ENCODE measurements at places on chromosomes 4 and X.

GRCh38 chr4:173024203-173024602 is 144.4 kb upstream of the GALNT7 start:
- DNase-seq: no peak

DNA sequence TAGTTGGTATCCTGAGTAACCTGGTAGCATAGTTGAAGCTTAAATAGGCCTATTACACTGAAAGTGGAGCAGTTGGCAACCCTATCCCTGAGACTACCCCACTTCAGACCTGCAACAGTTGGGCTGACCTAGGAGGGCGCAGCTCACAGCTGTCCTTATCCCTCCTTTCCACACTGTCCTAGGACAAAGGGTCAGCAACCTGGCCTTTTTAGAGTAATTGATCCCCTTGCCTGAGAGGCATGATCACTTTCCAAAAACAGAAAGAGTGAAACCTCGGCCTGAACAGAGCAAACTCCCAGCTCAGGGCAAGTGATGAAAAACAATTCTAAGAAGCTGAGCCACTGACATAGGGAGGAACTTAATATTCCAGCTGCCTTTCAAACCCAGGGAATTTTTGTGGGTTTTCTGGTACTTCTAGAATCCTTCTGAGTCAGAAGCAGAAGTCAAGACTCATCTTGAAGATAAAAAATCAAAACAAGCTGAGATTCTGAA is 94.9 kb upstream of the MYOZ2 start:
- no peak for DNase-seq

- no peak for DNase-seq
These were observed 25.6 kb upstream of the SPANXD start for GRCh38 chrX:141724186-141724585.

DNA sequence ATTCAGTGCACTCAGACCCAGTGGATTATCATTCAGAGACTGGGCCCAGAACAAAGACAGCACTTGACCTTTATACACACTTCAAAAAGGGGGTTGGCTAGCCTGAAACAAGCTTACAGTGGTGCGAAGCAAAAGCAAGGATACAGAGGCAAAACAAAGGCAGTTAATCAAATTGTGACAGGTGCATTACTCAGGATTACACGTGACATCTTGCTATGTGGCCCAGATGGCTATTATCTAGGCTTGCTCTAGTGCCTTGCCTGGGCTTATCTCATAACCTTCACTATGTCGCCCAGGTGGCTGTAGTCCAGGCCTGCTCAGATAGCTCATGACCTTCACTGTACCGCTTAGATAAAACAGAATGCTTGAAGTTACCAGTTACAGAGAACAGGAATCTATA is 1092.1 kb upstream of the PRKX start:
- no peak for DNase-seq

DNA sequence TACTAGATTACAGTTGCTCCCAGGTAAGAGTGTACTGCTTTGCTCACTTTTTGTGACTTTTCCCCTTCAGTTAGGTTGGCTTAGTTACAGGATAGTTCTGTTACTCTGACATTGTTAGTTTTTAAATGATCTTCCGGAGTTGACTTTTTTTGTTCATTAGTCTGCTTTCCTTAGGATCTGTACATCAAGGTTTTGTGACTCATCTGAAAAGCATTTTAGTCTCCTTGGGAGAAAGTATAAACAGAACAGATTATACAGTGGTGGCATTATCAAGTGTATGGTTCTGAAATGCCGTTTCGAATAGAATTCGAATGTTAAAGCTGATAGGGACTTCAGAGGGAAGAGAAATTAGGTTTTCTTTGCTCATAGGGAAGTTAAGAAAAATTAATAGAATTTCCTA is 63.3 kb downstream of the USP9X start:
- no peak for DNase-seq

DNA sequence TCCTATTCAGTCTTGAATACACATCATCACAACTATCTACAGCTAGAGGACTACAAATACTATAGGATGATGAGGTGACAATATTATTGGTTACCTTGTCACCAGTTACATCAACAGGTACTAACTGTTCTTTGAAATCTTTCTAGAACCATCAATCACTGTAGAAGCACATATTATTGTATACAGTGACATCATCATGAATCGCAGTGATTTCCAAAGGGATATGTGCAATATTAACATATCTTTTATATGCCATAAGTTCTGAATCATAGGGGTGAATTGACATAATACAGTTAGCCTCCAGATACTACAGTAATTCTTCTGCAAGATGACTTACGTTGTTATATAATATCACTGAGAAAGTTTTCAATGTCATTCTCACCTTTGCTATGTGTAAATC is 105.2 kb upstream of the HPGD start:
- no peak for DNase-seq

- no peak for DNase-seq
These were observed 21.4 kb upstream of the FGFR3 start for GRCh38 chr4:1771555-1772305.

GRCh38 chr4:76447393-76447851 is 12.4 kb downstream of the SHROOM3 start:
- DNase-seq: no peak

DNA sequence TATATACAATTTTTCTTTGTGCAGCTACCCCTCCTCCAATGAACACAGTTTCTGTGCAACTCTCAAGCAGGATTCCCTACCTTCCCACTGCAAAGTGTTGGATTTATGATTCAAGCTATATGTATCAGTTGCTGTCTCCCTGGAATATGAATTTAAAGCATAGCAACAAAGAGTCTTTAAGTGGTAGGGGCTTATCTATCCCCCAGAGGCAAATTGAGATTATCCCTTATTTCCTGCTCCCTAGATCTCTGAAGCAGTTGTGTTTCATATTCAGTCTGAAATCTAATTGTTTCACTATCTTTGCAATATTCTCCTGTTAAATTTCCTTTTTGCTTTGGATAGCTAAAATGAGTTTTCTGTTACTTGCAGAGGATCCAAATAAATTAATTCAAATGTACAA is 263.0 kb downstream of the IQCM start:
- no peak for DNase-seq

- no peak for DNase-seq
These were observed 6.8 kb upstream of the G3BP2 start for GRCh38 chr4:75679876-75680575.

- no peak for DNase-seq
These were observed 144.5 kb downstream of the APBB2 start for GRCh38 chr4:41069838-41070237.

- DNase-seq: no peak
These were observed 4.4 kb downstream of the ANAPC10 start for GRCh38 chr4:145093638-145094037.

DNA sequence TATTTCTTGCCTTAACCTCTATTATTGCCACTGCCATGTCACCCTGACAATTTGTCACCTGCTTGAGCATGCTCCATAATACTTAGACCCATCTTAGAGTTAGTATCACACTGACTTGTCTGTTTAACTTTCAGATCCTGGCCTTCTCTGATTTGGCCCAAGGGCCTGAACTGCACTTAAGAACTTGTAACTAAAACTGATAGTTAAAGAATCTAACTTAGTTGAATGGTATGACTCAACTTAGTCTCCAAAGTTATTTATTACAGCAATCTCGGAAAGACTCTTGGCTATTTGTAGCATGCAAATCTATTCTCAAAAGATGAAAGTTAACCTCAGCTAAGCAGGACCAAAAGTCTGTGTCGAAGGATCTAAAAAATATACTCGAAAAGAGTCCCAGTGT is 72.3 kb downstream of the IGSF1 start:
- DNase-seq: no peak

- no peak for DNase-seq
These were observed 150.1 kb downstream of the ADAM29 start for GRCh38 chr4:175068266-175068665.

- no peak for DNase-seq
These were observed 254.6 kb upstream of the KCNIP4 start for GRCh38 chr4:22202975-22203710.

- no peak for DNase-seq
These were observed 2707.4 kb downstream of the ARAP2 start for GRCh38 chr4:33536898-33537297.

- no peak for DNase-seq
These were observed 13.1 kb downstream of the RAB33A start for GRCh38 chrX:130184857-130185256.

GRCh38 chrX:132497432-132497831 is 8.6 kb upstream of the MBNL3 start:
- DNase-seq: no peak

DNA sequence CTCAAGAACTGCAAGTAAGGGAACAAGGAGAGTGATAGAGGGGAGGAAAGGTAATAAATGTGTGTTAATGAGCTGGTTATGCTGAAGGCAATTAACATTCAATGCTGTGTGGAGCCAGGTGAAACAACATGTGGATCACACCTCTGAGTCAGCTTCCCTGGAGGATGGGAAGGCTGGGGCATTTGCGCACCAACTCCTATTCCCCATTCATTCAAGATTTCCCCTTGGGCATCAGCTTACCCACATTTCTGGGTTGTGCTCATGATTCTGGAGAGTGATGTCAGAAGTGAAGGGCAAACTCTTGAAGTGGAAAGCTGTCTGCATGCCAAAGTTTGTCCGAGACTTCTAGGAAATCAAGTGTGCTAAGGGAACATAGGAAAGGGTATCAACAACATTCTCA is 461.4 kb downstream of the MID1IP1 start:
- no peak for DNase-seq

- DNase-seq: no peak
These were observed 38.3 kb upstream of the NDP start for GRCh38 chrX:44011506-44011905.

DNA sequence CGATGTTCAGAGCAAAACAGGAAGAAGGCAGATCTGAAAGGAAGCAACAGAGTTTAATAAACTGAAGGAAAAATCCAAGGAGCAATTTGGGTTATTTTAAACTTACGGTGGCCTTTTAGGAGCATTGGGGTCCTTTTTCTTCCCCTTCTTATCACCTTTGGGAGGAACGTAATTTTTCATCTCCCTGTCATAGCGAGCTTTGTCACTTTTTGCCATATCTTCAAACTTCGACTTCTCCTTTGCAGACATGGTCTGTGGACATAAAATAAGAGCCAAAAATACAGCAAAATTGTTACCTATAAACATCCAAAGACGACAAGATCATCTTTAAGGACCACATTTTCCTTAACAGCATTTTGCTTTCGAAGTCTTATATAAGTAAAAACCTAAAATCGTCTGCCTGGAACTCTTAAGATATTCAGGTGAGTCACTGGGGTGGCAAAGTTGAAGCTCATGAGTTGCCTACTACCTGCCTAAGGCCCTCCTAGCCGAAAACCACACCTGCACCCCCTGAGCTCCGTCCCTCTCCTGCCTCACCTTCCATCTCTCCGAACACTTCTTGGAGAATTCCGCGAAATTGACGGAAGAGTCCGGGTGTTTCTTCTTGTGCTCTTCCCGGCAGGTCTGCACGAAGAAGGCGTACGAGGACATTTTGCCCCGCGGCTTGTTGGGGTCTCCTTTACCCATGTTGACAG is 1.0 kb downstream of the HMGB2 start:
- DNase-seq: no peak

- DNase-seq: no peak
These were observed 644.7 kb upstream of the BOD1L1 start for GRCh38 chr4:14272206-14272605.

GRCh38 chr4:4754641-4755040 is 104.8 kb upstream of the MSX1 start:
- no peak for DNase-seq

GRCh38 chrX:102067966-102068723 is 57.3 kb upstream of the TCEAL2 start:
- no peak for DNase-seq

GRCh38 chr4:88297725-88298454 is 13.5 kb upstream of the PPM1K start:
- no peak for DNase-seq

GRCh38 chr4:57042711-57043169 is 64.0 kb downstream of the POLR2B start:
- no peak for DNase-seq

DNA sequence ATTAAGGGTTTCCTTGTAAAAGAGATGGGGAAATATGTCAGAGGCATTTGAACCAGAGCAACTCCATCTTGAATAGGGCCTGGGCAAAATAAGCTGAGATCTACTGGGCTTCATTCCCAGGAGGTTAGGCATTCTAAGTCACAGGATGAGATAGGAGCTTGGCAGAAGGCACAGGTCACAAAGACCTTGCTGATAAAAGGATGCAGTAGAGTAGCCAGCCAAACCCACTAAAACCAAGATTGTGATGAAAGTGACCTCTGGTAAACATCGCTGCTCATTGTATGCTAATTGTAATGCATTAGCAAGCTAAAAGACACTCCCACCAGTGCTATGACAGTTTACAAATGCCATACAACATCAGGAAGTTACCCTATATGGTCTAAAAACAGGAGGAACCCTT is 1390.3 kb downstream of the RAPGEF2 start:
- DNase-seq: no peak

DNA sequence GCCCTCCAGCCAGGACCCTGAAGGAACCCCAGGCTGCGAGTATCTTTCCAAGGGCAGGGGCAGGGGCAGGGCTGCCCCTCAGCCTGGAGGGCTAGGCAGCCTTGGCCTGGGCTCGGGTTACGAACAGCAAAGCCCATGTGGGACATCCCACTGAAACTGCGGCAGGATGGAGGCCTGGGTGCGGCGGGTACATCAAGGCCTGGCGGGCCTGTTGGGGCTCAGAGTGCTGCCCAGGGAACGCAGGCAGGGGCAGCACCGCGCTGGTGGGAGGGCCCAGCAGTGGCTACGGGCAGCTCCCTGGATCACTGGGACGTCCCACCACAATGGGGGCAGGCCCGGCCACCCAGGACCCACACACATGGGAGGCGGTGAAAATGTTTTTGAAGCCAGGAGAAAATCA is 10.9 kb downstream of the NAT8L start:
- no peak for DNase-seq

DNA sequence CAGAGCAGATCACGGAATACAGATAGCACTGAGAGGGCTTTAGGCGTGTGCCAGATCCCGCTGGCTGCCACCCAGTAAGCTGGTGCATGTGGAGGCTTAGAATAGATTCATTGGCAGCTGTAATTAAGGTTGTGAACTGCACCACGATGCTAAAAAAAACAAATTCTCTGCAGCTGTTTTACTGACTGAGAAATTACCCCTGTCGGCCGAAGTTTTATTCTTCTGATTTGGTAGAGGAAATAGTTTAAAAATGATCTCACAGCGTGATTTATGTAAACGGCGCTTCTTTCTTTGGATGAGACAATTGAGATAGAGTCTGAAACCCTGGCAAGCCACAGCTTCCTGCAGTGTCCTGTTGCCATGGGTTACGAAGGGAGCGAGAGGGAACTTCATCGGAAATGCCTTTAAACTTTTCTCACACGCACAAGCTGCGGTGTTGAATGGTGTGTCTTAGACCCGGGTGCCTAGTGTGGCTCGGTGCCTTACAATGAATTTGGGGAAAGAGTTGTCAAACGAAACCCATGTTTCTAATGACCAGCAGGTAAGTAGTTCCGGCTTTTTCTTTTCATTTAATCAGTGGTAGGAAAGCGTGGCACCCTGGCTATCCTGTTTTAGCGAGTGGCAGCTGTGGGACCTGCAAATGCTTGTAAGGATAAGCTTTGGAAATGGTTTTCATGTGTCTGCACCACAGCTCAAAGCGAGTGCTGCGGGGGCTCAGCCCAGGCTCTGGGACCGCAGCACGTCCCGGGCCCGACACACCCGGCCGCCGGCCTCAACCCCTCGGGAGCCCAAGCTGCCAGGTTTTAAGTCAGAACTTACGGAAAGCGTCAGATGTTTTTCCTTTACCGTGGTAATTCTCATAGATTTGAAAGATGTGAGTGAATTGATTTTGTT is 71.7 kb upstream of the HGFAC start:
- no peak for DNase-seq

GRCh38 chrX:119194621-119195020 is 41.5 kb upstream of the PGRMC1 start:
- DNase-seq: no peak

Measured in NCI-H1930 (cell line).